Activated T-helper 2 cell treated with anti-CD3 and anti-CD28 coated beads, Interferon-gamma antibody, Interleukin-2, Interleukin-4, amounts not matched to agents 10 μg/mL and 5 μg/mL and 100 μg/mL, durations not matched to agents 14 hours and 24 hours and 36 hours (primary cell): ENCODE measurements at places on chromosomes 7 and 10.

DNA sequence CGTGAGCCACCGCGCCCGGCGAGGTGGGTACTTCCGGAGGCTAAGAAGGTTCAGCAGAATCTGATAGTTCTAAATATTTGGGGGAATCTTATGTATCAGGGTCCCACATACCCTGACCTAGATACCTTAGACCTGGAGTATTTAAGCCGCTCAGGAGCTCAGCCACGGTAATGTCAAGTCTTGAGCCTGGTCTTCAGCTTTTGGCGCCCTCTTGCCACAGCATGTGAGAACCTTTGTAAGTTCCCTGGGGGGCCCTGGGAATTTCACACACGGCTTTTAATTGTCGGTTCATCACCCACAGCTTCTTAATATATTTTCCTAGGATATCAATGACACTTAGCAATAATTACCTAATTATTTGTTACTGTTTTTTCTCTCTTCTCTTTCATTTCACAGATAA is 324.3 kb upstream of the GALNT17 start:
- no peak for DNase-seq
- H3K27me3 ChIP-seq: no peaks in the 10 kb centered on the region

GRCh38 chr7:141209454-141209853 is 135.6 kb downstream of the TMEM178B start:
- DNase-seq: no peak
- H3K4me3 ChIP-seq: no peak overlapping the region

- DNase-seq: no peak
- no peak overlapping the region for H3K4me3 ChIP-seq
- no peaks in the 10 kb centered on the region for H3K36me3 ChIP-seq
- no peaks in the 10 kb centered on the region for H3K4me1 ChIP-seq
- H3K27me3 ChIP-seq: no peaks in the 10 kb centered on the region
Observed at GRCh38 chr7:4449263-4449662, 232.8 kb upstream of the FOXK1 start.

DNA sequence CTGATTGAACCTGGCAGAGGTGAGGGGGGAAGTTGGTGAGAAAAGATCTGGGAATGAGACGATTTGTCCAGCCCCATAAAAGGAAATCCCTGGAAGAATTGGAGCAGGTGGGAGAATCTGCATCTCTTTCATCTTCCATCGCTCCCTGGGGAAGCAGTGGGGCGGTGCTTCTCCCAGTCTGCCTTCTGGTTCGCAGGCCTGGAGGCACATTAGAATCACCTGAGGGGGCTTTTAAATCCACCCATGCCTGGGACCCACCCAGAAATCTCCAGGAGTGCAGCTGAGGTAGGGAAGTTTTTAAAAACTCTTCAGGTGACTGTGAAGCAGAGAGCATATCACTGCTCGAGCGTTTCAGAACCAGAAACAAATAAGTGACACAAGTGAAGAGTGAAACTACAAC is 26.7 kb upstream of the SYPL1 start:
- no peaks in the 10 kb centered on the region for H3K36me3 ChIP-seq
- H3K4me1 ChIP-seq: no peaks in the 10 kb centered on the region
- H3K4me3 ChIP-seq: no peak overlapping the region
- H3K27ac ChIP-seq: no peak overlapping the region
- DNase-seq: no peak

GRCh38 chr10:72673280-72673679 is 18.7 kb upstream of the MCU start:
- H3K36me3 ChIP-seq: no peaks in the 10 kb centered on the region
- no peak overlapping the region for H3K27ac ChIP-seq
- no peak overlapping the region for H3K4me3 ChIP-seq
- peaks cover 14% of the 10 kb centered on the region for H3K27me3 ChIP-seq
- no peak for DNase-seq
- peaks cover 9% of the 10 kb centered on the region for H3K4me1 ChIP-seq

DNA sequence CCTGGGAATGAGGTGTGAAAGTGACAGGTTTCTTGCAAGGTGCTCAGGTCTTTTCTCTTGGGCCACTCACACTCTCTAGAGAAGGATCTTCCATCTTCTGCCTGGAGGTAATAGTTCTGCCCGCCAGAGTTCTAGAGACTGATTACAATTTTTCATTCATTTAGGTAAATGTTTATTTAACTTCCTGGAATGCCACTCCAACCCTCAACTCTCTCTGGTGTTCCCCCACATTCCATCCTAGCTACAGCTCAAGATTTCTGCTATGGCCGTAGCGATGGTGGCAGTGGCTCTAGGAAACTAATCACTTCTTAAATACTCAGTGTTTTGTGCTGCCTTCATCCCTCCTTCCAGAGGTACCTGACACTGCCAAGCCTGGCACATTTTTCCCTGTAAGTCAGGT is 174.6 kb downstream of the WDR11 start:
- no peak overlapping the region for H3K4me3 ChIP-seq
- H3K36me3 ChIP-seq: no peaks in the 10 kb centered on the region
- no peak overlapping the region for H3K27ac ChIP-seq
- no peaks in the 10 kb centered on the region for H3K27me3 ChIP-seq
- DNase-seq: no peak

DNA sequence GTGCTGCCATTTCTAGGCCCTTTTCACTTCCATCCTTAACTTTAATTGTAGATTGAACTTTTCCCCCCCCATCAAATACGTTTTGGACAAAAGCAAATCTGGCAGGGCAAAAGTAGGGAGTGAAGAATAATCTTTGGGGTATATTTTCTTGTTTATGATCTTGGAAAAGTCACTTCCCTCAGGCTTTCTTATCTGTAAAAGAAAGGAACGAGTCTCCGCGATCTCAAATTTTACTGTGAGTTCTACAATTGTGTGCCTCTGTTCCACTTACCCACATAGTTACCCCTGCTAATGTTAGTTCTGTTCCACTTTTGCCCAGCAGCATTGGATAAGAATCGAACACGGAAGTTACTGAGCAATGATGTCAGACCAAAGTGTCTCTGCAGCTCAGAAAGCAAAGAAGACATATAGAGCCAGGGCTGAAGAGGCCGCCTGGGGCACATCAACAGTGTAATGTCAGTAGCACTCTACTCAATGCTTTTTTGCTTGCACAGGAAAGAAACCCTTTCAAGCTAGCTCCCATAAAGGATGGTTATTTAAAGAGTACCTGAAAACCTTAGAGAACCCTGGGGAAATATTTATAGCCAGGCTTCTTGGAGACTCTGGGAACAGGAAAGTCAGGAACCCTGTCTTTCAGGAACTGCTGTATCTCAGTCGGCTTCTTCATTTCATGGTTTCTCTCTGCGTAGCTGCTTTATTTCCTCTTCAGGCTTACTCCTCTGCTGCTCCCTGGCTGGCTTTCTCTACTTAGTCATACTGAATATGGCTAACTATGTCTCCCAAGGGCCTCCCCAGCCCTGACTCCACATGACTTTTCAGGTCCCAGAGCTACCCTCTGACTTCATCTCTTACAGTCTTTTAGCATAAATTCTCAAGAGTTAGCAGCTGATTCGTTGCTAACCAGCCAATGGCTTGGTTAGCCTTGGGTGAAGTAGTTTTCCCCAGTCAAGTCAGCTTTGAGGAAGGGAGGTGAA is 123.7 kb upstream of the FAM3C start:
- peak overlapping the region; percentile 14 for H3K27ac ChIP-seq
- peaks cover 31% of the 10 kb centered on the region for H3K4me1 ChIP-seq
- peaks cover 5% of the 10 kb centered on the region for H3K36me3 ChIP-seq
- no peaks in the 10 kb centered on the region for H3K27me3 ChIP-seq
- DNase-seq: no peak

GRCh38 chr10:43816351-43817321 is 168.0 kb upstream of the ZNF32 start:
- H3K4me3 ChIP-seq: peak overlapping the region; percentile 10
- peak; percentile 75 for DNase-seq
- H3K36me3 ChIP-seq: no peaks in the 10 kb centered on the region
- peaks cover 45% of the 10 kb centered on the region for H3K4me1 ChIP-seq
- H3K27me3 ChIP-seq: no peaks in the 10 kb centered on the region

- no peaks in the 10 kb centered on the region for H3K36me3 ChIP-seq
- no peak for DNase-seq
- no peaks in the 10 kb centered on the region for H3K27me3 ChIP-seq
- H3K4me1 ChIP-seq: no peaks in the 10 kb centered on the region
- no peak overlapping the region for H3K27ac ChIP-seq
- no peak overlapping the region for H3K4me3 ChIP-seq
Observed at GRCh38 chr10:127744956-127745355, 8.0 kb downstream of the FOXI2 start.

GRCh38 chr10:8043569-8044306 is 10.8 kb upstream of the GATA3 start:
- H3K4me1 ChIP-seq: peaks cover 67% of the 10 kb centered on the region
- H3K36me3 ChIP-seq: peaks cover 43% of the 10 kb centered on the region
- H3K27ac ChIP-seq: peak overlapping the region; percentile 48
- H3K27me3 ChIP-seq: peaks cover 55% of the 10 kb centered on the region

DNA sequence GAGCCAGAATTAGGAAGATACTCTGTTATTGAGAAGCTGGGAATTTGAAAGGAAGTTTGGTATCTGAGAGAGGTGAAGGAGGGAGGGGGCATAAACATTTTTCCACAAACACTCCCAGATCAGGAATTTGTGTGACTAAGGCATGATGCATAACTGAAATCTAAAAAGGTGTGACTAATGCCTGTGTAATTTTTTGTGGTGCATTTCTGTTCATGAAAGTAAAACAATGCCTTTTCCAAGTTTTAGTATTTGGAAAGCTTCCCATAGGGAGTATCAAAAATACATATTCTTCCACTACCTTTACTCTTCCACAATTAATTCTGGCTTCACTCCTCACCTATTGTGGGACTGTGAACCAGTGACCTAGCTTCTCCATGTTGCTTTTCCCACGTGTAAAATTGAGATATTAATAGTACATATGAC is 56.4 kb upstream of the CAV2 start:
- no peaks in the 10 kb centered on the region for H3K36me3 ChIP-seq
- no peak for DNase-seq
- H3K27ac ChIP-seq: no peak overlapping the region
- H3K4me1 ChIP-seq: no peaks in the 10 kb centered on the region
- H3K4me3 ChIP-seq: no peak overlapping the region

DNA sequence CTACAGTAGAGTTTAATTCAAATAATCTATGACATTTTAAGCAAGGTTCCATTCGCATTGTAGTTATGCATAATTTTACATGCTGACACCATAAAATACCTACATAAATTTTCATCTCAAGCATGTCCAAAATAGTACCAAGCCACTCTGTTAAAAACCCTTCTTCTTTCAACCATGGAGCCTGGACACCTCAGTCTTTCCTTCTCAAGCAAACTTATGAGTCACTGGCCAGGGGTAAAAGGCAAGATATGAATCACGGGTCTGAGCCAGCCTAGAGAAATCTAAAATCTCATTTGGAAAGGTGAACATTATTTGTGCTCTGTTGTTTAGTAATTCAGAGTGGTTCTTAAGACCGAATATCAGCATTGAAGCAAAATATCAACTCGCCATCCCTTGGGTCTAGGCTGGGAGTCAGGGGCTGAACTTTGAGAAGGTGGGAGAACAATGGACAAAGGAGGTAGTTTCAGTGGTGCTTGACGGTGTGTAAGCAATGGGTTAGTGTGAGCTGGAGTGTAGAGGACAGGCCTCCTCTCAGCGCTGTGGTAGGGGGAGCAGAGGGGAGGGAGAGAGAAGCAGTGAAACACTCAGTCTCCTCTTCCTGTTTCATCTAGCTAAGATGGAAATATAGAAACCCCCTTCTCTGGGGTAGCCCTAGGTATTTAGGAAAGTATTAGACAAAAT is 19.1 kb upstream of the GPAM start:
- no peaks in the 10 kb centered on the region for H3K36me3 ChIP-seq
- DNase-seq: no peak
- peaks cover 14% of the 10 kb centered on the region for H3K4me1 ChIP-seq
- peaks cover 1% of the 10 kb centered on the region for H3K27me3 ChIP-seq

DNA sequence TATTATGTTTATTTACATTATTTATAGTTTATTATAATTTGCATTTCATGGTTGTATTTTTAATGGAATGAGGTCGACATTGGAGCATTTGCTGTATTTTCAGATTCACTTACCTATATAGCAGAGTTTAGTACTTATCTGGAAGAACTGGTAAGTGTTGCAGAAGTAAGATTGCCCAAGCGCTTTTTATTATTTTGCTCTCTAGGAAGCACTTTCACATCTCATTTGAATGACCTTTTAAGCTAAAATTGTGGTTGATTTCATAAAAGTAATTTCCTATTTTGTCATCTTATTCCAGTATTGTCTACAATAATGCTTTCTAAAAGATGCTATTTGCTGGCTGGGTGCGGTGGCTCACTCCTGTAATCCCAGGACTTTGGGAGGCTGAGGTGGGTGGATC is 28.6 kb downstream of the SEC61A2 start:
- DNase-seq: no peak
- no peaks in the 10 kb centered on the region for H3K4me1 ChIP-seq
- H3K27me3 ChIP-seq: no peaks in the 10 kb centered on the region
- no peak overlapping the region for H3K4me3 ChIP-seq
- H3K36me3 ChIP-seq: peaks cover 47% of the 10 kb centered on the region

DNA sequence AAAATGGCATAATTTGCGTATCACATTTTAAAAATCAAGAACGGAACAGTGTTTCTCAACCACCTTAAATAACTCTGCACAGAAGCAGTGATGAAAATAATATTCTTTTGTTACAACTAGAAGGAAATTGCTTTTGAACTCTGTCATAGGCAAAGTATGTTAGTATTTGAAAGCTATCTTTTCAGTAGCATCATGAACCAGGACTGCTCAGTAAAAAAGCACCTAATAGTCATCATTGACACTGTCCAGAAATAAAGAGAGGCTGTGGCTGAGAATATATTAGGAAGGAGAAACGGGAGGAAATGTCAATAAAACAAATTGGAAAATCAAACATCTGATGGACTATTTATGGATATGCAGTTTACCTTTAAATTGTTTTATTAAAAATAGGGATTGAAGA is 237.2 kb upstream of the AKR1E2 start:
- no peaks in the 10 kb centered on the region for H3K36me3 ChIP-seq
- no peaks in the 10 kb centered on the region for H3K4me1 ChIP-seq
- DNase-seq: no peak
- peaks cover 10% of the 10 kb centered on the region for H3K27me3 ChIP-seq
- H3K4me3 ChIP-seq: no peak overlapping the region

DNA sequence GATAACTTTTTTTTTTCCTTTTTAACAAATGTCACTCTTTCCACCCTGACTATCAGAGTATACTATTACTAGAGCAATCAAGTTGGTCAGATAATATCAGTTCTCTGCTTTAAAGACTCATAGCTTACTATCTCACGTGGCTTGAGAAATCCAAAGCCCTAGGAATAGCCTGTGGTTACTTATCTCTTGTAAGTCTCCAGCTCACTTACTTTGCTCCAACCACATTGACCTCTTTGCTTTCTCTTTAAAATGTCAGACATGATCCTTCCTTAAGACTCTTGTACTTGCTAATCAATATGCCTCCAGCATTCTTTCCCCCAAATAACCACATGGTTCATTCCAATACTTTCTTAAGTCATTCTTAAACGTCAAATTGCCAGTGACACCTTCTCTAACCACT is 1292.2 kb downstream of the REEP3 start:
- H3K4me1 ChIP-seq: no peaks in the 10 kb centered on the region
- no peak overlapping the region for H3K4me3 ChIP-seq
- H3K27me3 ChIP-seq: no peaks in the 10 kb centered on the region
- no peak overlapping the region for H3K27ac ChIP-seq

- DNase-seq: no peak
- H3K36me3 ChIP-seq: no peaks in the 10 kb centered on the region
- H3K27ac ChIP-seq: no peak overlapping the region
- no peak overlapping the region for H3K4me3 ChIP-seq
- peaks cover 4% of the 10 kb centered on the region for H3K27me3 ChIP-seq
Observed at GRCh38 chr7:45416846-45417245, 157.3 kb upstream of the ADCY1 start.
